ENCODE measurements at places on chromosomes 5 and 9.

- no peak for DNase-seq
These were observed 124.8 kb downstream of the STK32A start for GRCh38 chr5:147359581-147359980.

- DNase-seq, result no peak
These were observed 37.2 kb downstream of the RCL1 start for GRCh38 chr9:4829969-4830368.

DNA sequence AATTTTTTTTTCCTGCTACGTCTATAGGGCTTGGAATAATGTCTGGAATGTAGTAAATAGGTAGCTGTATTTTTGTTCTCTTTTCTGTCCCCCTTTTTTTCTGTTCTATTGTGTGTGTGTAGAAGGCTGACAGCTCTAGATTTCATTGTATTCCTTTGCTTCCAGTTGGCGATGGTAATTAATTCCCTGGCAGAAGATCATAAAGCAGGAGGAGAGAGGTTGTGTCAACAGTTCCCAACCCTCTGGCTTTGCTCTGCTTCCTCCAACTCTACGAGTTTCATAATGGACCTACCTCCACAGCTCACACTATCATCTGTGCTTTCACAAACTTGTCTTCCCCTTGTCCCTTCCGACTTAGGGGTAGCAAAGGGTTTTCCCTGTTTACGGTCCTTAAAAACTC lies 117.9 kb upstream of the CDH18 start:
- no peak for DNase-seq

GRCh38 chr5:22751536-22751935 lies 101.6 kb downstream of the CDH12 start:
- DNase-seq, result no peak

Data from stimulated activated CD8-positive, alpha-beta memory T cell treated with anti-CD3 and anti-CD28 coated beads, Interleukin-15, amount 100 ng/mL, for 4 hours (primary cell).